Immature natural killer cell (primary cell): ENCODE measurements at places on chromosomes 1 and 21. TPM values are rescaled to one million over a fixed set of nuclear protein-coding genes. Genes with fewer than 3 reads are reported as not detected.

OMA1 gene
- polyA plus RNA-seq = 13.7 TPM

PEAR1 gene
- polyA plus RNA-seq = 0.28 TPM

- peak overlapping the region; percentile 18 for H3K4me3 ChIP-seq
- peaks cover 4% of the 10 kb centered on the region for H3K27me3 ChIP-seq
- peaks cover 11% of the 10 kb centered on the region for H3K4me1 ChIP-seq
- DNase-seq = no peak
Observed at GRCh38 chr1:1021920-1022259, 2.0 kb downstream of the AGRN start.

DNA sequence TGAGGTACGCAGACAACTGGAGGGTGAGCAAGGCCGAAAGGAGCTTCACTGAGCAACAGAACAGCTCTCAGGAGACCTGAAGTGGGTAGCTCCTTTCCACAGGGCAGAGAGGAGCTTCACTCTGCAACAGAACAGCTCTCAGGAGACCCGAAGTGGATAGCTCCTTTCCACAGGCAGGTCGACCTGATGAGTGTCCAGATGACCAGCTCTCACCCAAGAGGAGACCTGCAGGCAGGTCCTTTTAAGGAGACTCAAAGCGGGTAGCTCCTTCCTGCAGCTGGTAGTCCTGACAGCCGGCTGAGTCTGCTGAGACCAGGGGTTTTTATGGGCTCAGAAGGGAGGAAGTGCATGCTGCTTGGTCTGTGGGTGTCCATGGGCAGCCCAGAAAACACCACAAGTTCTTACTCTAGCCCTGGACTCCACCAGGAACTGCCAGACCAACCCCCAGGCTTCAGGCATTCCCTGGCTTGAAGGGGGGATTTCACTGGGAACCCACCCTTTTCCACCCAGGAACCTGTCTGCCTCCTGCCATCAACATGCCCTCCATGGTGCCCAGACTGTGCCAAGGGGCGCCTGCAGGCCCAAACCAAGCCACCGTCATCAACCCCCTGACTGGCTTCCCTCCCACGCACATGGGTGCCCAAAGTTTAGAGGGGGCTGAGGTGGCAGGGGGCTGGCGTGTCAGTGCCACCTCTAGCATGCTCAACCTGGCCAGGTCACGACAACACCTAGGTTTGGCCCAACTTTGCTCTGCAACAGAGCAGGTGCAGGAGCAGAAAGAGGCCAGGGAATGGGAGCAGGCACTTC is 43.6 kb downstream of the ZBTB8OS start:
- H3K36me3 ChIP-seq = no peaks in the 10 kb centered on the region
- H3K27ac ChIP-seq = no peak overlapping the region
- H3K4me3 ChIP-seq = no peak overlapping the region
- no peak for DNase-seq
- H3K4me1 ChIP-seq = no peaks in the 10 kb centered on the region
- no peaks in the 10 kb centered on the region for H3K27me3 ChIP-seq

- no peaks in the 10 kb centered on the region for H3K27me3 ChIP-seq
- H3K4me1 ChIP-seq = peaks cover 37% of the 10 kb centered on the region
- H3K4me3 ChIP-seq = peak overlapping the region; percentile 8
- peaks cover 59% of the 10 kb centered on the region for H3K36me3 ChIP-seq
- H3K27ac ChIP-seq = peak overlapping the region; percentile 0
Observed at GRCh38 chr1:111151838-111152237, 11.8 kb downstream of the CEPT1 start.

DNA sequence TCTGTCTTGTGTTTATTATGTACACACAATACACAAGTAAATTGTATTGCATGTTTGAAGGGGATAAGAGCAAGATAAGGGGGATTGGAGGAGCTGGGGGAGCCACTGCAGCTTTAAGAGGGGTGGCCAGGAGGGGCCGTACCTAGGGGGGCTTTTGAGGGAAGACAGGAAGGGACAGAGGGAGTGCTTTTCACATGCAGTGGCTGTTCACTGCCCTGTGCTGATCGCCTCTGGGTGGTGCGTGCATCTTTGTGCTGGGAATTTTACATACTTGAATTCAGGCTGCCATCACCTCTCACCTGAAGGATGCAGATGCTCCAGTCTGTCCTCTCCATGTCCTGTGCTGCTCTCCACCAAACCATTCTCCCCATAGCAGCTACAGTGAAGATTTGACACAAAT is 179.5 kb downstream of the PTPRU start:
- peaks cover 7% of the 10 kb centered on the region for H3K27me3 ChIP-seq
- no peak for DNase-seq
- H3K4me1 ChIP-seq = no peaks in the 10 kb centered on the region

DNA sequence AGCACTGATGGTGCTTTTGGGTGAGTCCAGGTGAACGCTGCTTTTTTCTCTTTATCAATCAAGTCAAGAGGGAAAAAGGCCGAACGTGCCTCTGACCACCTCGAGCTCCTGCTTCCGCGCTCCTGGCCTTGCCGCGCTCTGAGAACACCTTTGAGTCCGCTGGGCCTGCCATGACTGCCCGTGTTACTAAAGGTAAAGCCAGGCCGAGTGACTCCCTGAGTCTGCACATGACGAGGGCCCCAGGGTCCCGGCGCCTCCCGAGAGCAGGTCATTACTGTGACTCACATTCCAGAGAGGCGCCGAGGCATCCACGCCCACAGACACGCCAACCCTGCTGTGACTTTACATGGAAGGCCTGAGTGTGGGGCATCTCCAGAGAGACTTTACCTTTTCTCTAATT is 11.1 kb downstream of the POFUT2 start:
- H3K36me3 ChIP-seq = peaks cover 17% of the 10 kb centered on the region
- DNase-seq = no peak
- H3K4me3 ChIP-seq = no peak overlapping the region
- no peak overlapping the region for H3K27ac ChIP-seq
- H3K27me3 ChIP-seq = no peaks in the 10 kb centered on the region
- no peaks in the 10 kb centered on the region for H3K4me1 ChIP-seq
